Occipital lobe (tissue), 3 donors: ENCODE measurements at places on chromosomes 12 and 14.

DNA sequence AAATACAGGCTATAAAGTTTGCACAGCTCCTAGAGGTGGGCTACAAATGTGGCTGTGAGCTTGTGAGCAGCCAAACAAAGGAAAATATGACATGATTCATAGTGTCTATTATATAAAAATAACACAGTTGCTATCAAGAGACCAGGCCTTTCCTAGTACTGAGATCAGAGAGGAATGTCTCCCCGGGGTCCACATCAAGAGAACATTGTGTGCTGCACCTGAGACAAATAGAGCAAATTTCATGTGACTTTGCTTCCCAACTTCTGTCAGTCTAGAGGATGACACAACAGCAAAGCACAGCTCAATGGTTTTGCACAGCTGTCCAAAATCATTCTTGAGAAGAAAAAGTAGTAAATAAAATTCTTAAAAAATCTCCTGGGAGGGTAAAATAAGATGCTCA lies 297.5 kb upstream of the PRKD1 start:
- DNase-seq: no peak

DNA sequence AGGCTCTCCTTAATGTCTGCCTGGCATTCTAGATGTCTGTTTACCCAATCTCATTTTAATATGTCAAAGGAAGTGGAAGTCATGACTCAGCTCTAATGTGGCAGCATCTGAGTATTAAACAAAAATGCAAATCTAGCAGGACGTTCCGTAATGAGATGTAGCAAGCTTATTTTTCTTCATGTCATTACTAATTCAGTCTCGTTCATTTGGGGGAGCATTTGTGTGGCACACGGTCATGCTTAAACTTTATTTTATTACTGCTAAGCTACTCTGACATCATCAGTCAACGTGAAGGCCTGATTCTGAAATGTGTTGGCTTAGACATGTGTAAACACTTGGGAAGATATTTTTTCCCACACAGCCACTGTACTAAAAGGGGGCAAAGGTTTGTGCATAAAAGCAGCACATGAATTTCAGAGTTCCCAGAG lies 326.7 kb upstream of the TMPO start:
- DNase-seq: no peak

DNA sequence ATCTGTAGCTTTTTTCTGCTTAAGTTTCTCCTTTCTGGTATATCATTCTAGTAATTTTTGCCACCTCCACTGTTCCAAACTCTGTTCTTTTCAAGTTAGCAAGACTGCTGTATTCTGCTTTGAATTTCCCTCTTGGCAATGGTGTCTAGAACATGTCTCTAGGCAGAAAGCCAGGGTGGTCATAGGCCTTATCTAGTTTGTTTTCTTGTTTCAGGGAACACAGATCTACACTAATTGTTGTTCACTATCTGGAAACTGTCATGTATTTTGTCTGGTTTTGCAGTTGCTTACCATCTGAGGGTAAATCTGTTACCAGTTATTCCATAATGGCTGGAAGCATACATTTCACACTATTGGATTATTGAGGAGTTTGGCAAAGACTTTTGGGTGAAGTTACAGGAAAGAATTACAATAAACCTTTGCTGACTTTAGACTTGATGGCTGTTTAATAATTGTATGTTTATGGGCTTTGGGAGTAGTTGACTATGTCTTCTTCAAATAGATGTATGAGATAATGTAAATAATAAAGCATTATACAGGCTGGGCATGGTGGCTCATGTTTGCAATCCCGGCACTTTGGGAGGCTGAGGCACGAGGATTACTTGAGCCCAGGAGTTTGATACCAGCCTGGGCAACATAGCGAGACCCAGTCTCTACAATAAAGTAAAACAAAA lies 41.4 kb downstream of the FUT8 start:
- no peak for DNase-seq

GRCh38 chr12:5473076-5473782 lies 41.3 kb downstream of the NTF3 start:
- no peak for DNase-seq

GRCh38 chr12:2393016-2393415 lies 340.2 kb downstream of the CACNA1C start:
- DNase-seq: no peak

DNA sequence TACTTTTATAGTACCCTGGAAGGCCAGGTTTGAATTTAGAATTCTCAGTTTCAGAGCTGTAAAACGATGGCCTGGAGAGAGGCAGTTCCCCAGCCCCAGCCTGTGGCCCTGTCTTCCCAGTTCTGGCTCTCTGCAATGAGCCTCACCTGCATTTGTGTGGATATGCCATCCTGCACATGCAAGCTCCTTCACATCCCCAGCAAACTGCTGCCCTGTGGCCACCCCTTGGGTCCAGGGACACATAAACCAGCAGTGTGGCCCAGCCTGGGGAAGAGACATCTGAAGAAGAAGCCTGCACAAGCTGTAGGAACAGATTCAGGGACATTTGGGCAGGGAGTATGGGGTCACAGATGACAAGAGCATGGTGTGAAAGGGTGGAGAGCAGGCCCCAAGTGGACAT lies 174.3 kb upstream of the CRY1 start:
- no peak for DNase-seq

DNA sequence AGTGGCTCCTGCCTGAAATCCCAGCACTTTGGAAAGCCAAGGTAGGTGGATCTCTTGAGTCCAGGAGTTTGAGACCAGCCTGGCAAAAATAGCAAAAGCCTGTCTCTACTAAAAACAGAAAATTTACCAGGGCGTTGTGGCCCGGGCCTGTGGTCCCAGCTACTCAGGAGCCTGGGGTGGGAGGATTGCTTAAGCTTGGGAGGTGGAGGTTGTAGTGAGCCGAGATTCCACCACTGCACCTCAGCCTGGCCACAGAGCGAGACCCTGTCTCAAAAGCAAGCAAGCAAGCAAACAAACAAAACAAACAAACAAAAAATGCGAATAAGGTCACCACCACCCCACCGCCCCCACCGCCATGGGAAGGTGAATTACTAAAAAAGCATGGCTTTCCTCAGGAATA lies 238.7 kb downstream of the ATXN7L3B start:
- no peak for DNase-seq

- peak; percentile 23 for DNase-seq
These were observed 67.2 kb downstream of the GLT1D1 start for GRCh38 chr12:128920468-128920867.

GRCh38 chr12:48988030-48988649 lies 10.0 kb downstream of the WNT1 start:
- DNase-seq: peak; percentile 37
